Renal cortical epithelial cell (primary cell): ENCODE measurements at places on chromosomes 16 and 17. TPM values are rescaled to one million over a fixed set of nuclear protein-coding genes. Genes with fewer than 3 reads are reported as not detected.
A peak's percentile ranks its signal among the peaks of the same experiment; 100 is the strongest.

Gene GNGT2
- total RNA-seq, result not detected in 2 replicates

- no peak for DNase-seq
Measured at GRCh38 chr17:7845359-7846062, 9.4 kb upstream of the TMEM88 start.

Gene SMPD3
- under 0.01 TPM in 1 of 2 replicates, not detected in the other for total RNA-seq

- DNase-seq, result no peak
Measured at GRCh38 chr17:78522031-78522809, 55.0 kb downstream of the DNAH17 start.

DNA sequence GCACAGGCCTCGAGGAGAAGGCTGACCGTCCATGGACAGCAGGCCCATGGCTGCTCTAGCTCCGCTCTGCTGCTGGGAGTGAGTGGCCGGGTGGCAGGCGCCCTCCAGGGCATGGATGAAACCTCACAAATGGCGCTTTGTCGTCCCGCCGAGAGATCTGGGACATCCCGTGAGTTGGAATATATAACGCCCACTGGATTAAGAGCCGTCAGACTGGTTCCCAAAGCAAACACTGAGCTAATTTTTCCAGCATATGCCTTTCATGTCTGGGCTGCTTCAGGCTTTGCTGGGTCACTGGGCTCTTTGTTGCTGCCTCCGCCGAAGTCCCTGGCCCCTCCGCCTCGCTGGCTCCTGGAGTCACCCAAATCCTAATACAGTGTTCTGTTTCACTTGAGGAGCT lies 266.3 kb downstream of the FOXL1 start:
- DNase-seq, result no peak

Gene TMC6
- 17.3 and 61.5 TPM in 2 replicates for total RNA-seq

GRCh38 chr17:6249732-6250131 lies 179.6 kb downstream of the WSCD1 start:
- DNase-seq, result no peak

Gene RRAD
- 177 and 379 TPM in 2 replicates for total RNA-seq

- no peak for DNase-seq
Measured at GRCh38 chr17:52594516-52594915, 436.0 kb upstream of the CA10 start.

DNA sequence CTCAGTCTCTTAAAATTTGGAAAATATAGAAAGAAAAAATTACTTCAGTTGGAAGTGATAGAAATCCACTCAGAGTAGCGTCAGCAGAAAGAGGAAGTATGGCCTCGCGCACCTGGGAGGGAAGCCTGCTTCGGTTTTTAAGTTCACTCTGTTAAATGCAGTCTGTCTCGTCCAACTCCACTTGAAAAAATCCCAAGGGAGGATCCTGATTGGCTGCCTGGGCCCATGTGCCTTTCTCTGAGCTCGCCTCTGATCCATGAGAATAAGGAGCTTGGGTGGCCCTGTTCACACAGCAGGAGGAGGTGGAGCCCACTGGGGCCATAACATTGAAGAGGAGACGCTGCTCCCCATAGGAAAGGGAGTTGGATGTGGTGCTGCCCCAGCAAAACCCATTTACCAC lies 40.7 kb downstream of the DNAJA2 start:
- DNase-seq, result no peak

DNA sequence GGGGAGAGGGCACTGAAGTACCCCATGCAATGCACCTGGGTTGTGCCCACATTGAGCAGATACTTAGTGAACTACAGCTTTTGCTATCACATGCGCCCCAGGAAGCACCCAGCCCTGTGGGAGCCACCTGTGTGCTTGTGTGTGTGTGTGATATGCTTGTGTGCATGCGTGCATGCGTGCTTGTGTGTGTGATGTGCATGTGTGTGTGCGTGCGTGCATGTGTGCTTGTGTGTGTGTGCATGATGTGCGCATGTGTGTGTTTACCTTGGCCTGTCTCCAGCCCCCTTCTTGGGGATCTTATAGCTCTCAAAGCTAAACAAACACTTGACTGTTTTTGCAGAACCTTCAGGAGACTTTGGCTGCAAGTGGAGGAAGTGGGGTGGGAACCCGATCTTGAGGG lies 841 bp downstream of the C16orf89 start:
- DNase-seq, result no peak

GRCh38 chr17:11240041-11240840 lies 772 bp upstream of the SHISA6 start:
- no peak for DNase-seq

- no peak for DNase-seq
Measured at GRCh38 chr17:82703036-82703745, 4.7 kb upstream of the RAB40B start.

GRCh38 chr17:77965352-77965751 lies 6.8 kb downstream of the TNRC6C start:
- no peak for DNase-seq

DNA sequence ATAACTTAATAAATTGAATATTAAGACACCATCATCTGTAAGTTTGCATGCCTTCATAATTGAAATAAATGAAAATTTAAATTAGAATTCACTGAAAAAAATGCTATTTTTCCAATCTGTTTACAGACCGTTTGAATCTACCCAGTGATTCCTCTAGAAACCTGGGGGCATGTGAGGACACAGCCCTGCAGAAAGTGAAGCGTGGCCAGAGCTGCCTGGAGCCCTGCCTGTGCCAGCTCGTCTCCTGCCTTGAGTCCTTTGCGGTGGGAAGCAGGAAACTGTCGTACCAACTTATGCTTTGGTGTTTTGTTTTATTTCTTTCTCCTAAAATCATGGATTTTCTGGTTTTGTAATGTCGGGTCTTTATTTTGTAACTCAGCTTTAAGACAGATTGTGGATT lies 67.8 kb upstream of the FA2H start:
- peak; percentile 58 for DNase-seq

Gene RNF43
- 2.3 and 6.0 TPM in 2 replicates for total RNA-seq
